H9 (cell line): ENCODE measurements at places on chromosomes 1 and 21.
A peak's percentile ranks its signal among the peaks of the same experiment; 100 is the strongest.

DNA sequence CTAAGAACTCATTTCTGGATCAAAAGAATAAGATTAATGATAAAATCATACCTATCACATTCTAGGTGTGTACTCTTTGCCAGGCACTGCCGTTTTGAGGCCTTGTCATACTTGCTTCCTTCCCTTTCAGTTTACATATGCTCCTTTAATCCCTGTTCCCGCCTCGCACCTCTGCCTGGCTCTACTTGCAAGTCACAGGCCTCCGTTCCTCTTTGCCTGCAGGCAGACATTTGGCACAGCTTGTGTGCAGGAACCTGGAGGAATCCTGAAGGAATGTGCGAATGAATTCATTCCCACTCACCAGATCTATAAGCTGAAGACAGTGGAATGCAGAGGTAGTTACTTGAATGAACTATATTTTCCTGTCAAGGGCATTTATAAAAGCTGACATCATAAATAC, 13.8 kb downstream of the WLS start:
- peak; percentile 47 for DNase-seq

- DNase-seq: no peak
Measured at GRCh38 chr1:28817133-28817532, 5.2 kb downstream of the OPRD1 start.

GRCh38 chr1:108141621-108142020, 58.5 kb downstream of the SLC25A24 start:
- DNase-seq: no peak

- no peak for DNase-seq
Measured at GRCh38 chr1:198529414-198529813, 11.1 kb downstream of the ATP6V1G3 start.

DNA sequence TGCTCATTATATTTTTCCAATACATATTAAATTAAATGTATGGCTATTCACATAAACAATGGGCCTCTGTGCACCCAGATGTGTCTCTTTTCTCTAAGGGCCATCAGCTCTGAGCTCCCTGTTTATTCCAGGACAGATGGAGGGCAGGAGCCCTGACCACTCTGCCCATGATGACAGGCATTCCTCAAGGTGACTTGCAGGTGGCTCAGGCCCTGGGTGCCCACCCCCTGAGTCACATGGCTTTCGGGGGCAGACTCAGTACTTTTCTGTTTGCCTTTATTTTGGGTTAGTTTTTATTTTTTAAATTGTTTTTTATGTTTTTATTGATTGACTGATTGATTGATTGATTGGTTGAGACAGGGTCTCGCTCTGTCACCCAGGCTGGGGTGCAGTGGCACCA, 6.4 kb upstream of the LRP8 start:
- DNase-seq: peak; percentile 4
